NK-92 treated with Interleukin-12 subunit alpha and Interleukin-12 subunit beta, amount 100 ng/mL, for 24 hours (cell line): ENCODE measurements at places on chromosomes 6 and 20.

DNA sequence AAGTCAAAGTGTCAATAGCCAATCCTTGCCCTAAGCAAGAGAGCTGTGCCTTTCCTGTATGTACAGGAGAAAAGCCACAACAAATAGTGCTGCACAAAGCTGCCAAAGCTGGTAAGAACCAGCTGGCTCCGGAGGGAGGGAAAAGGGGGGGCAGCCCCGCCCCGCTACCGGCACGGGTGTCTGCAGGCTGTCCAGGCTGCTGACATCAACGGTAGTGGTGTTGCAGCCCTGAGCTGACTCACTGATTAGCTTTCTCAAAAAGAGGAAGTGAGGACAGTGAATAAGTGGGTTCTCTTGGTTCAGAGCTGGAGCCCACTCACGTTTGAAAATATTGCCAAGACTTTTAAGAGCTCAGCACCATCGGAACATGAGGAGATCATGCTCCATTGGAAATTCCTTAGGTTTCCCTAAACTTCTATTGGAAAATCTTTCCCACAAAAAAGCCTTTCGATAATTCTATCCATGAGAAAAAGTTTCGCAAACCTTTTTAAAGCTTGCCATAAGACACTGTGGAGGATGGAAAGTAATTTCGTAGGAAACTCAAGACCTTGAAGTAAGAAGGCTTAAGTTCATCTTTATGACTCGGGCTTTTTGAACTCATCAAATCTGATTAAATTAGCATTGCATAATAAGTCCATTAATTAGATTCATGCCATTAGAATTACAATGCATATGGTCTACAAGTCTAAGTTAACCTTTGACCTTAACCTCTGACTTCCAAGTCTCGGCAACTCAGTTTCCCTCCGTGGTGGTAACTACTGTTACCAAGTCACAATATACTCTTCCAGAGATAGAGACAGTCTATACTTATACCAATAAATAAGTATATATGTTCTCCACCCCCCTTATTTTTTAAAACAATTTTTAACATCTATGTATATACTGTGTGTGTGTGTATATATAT is 67.0 kb downstream of the TNFRSF21 start:
- DNase-seq: no peak

GRCh38 chr6:23349521-23350147 is 776.4 kb upstream of the NRSN1 start:
- no peak for DNase-seq

GRCh38 chr6:142784344-142784743 is 160.6 kb downstream of the HIVEP2 start:
- DNase-seq: peak; percentile 14

DNA sequence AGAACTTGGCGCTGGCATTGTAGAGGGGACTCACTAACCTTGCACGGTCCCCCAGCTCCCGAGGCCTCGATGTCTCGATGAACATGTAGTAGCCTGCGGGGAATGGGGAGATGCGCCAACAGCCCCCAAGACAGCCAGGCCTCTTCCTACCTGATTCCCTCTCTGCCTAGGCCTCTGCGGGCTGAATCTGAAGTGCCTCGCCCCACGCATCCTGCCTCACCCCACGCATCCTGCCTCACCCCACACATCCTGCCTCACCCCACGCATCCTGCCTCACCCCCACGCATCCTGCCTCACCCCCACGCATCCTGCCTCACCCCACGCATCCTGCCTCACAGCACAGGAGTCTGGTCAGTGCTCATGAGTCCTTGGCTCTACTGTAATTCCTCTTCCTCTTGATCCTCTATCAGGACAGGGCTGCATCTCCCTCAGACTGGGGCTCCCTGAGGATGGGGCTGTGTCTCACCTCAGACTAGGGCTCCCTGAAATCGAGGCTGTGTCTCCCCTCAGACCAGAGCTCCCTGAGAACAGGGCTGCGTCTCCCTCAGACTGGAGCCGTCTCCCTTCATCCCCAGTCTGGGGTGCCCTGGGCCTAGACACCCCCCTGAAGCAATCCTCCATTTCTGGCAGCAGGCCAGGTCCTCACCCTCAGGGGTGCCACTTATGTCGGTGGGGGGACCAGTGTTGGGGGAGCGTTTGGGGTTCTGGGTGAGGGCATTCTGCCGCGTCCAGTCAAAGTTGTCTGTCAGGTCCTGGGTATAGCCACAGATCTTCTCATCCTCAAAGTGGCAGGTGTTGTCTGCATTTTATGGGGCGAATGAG is 53.6 kb downstream of the MDGA1 start:
- peak; percentile 17 for DNase-seq

- DNase-seq: no peak
Measured at GRCh38 chr6:63716169-63716568, 80.6 kb downstream of the PHF3 start.

DNA sequence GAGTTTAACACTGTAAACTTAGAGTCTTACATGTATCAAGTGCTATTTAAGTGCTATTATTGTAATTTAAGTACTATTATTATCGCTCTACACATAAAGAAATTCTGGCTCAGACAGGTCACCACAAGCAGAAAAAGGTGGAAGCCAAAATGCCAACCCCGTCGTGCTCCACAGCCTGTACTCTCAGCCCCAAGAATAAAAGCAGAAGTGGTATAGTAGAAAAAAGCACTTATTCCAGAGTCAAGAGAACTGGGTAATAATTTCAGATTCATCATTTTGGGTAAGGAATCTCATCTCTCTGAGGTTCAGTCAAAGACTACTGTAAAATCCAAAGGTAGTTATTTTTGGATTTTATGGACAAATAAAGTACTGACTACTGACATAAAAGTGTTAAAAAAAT is 943 bp downstream of the ZUP1 start:
- DNase-seq: no peak
